ENCODE measurements at places on chromosomes 4 and X. TPM values are rescaled to one million over a fixed set of nuclear protein-coding genes. Genes with fewer than 3 reads are reported as not detected.

- no peak for DNase-seq
Observed at GRCh38 chrX:10685923-10686595, 65.7 kb upstream of the MID1 start.

SMIM31 gene
- polyA plus RNA-seq = 0.20 TPM

BCLAF3 gene
- 13.5 TPM for polyA plus RNA-seq

CLCN4 gene
- polyA plus RNA-seq = 4.4 TPM

CT45A1 gene
- polyA plus RNA-seq = not detected

GRCh38 chrX:129769467-129770154, 10.1 kb upstream of the SASH3 start:
- DNase-seq = no peak

LNX1 gene
- 17.0 TPM for polyA plus RNA-seq

- no peak for DNase-seq
Observed at GRCh38 chr4:133555671-133556070, 406.6 kb downstream of the PCDH10 start.

- DNase-seq = peak; percentile 40
Observed at GRCh38 chr4:71009890-71010588, 16.6 kb downstream of the DCK start.

IGFBP7 gene
- 537 TPM for polyA plus RNA-seq

- no peak for DNase-seq
Observed at GRCh38 chr4:55744369-55744768, 75.2 kb upstream of the EXOC1L start.

PLCXD1 gene
- 15.7 TPM for polyA plus RNA-seq

- no peak for DNase-seq
Observed at GRCh38 chr4:139779691-139780090, 114.1 kb downstream of the MGST2 start.

DNA sequence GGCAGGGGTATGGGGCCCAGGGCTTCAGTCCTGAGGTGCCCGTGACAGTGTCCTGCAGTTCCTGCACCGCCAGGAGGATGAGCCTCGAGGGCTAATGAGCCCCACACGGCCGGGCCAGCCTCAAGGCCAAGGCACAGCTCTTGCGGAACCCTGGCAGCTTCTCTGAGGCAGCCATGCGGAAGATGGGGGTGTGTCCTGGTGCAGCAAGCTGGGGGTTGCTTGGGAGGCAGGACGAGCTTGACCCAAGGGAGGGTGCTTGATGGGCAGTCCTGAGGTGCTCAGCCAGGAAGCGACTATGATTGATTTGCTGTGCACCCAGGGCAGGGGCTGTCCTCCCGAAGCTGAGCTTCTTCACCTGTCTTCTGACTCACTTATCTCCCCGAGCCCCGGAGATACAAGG, 9.1 kb upstream of the FGFR3 start:
- no peak for DNase-seq

DNA sequence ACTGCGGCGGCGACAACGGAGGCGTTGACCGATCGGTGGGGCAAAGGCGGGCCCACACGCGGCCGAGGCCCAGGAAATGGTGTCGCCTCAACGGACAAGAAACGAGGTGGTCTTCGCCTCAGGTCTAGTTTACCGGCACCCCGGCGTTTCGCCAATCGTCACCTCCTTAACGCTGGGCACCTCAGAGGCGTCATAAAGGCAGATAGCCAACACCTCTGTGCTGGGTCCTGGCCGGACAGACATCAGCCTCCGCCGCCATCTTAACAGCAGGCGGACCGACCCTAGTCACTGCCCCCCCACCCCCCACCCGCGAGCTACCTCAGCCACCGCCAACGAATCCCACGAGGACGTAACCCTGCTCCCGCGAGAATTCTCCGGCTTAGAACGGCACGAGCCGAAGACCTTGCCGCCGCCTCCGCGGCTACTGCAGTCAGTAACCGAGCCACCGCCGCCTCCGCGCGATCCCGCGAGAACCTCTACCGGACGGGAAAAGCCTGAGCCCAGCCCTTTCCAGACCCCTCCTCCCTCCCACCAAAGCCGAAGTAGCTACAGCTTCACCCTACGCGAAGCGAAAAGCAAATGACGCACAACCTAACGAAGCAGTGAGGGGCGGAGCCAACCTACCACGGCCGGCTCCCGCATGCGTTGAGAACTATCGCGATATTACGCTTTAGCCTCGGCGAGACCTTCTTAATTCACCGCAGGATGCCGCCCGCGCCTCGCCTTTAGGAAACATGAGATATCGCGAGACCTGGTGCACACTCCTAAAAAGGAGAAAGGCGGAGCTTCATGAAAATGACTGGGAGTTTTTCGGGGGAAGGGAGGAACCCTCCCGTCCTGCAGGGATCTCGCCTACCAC, 2.7 kb downstream of the HUWE1 start:
- peak; percentile 92 for DNase-seq

GPRASP2 gene
- 35.5 TPM for polyA plus RNA-seq

CDX4 gene
- polyA plus RNA-seq = not detected

- no peak for DNase-seq
Observed at GRCh38 chr4:108261026-108261425, 92.3 kb upstream of the LEF1 start.

CHRNA9 gene
- 1.6 TPM for polyA plus RNA-seq

HAND2 gene
- not detected for polyA plus RNA-seq

Data from left renal cortex interstitium (tissue), 4 donors.